ENCODE measurements at places on chromosomes 1 and 21.

GRCh38 chr1:201708085-201708512 is 120.9 kb upstream of the IPO9 start:
- no peak for DNase-seq

- no peak for DNase-seq
Observed at GRCh38 chr1:16006552-16007485, 2.8 kb downstream of the SRARP start.

DNA sequence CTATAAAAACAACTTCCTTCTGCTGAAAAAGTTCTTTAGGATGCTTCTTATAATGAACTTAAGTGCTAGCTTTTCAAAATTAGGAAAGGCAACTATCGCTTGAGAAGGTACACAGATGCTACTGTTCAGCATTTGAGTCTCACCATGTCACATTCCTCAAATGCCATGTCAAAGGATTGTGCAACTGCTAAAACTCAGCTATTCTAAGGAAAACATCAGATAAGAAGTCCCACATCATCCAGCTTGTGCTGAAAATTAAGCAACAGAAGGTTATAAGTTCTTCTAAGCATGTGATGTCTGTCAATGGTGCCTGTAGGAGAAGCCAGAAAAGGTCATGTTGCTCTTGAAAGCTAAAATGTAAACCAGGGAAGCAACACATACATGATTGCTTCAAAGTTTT is 36.5 kb downstream of the MCOLN2 start:
- no peak for DNase-seq

GRCh38 chr1:182084487-182085316 is 23.2 kb upstream of the ZNF648 start:
- peak; percentile 88 for DNase-seq

- DNase-seq = peak; percentile 61
Observed at GRCh38 chr1:22420455-22421053, 31.1 kb upstream of the ZBTB40 start.

DNA sequence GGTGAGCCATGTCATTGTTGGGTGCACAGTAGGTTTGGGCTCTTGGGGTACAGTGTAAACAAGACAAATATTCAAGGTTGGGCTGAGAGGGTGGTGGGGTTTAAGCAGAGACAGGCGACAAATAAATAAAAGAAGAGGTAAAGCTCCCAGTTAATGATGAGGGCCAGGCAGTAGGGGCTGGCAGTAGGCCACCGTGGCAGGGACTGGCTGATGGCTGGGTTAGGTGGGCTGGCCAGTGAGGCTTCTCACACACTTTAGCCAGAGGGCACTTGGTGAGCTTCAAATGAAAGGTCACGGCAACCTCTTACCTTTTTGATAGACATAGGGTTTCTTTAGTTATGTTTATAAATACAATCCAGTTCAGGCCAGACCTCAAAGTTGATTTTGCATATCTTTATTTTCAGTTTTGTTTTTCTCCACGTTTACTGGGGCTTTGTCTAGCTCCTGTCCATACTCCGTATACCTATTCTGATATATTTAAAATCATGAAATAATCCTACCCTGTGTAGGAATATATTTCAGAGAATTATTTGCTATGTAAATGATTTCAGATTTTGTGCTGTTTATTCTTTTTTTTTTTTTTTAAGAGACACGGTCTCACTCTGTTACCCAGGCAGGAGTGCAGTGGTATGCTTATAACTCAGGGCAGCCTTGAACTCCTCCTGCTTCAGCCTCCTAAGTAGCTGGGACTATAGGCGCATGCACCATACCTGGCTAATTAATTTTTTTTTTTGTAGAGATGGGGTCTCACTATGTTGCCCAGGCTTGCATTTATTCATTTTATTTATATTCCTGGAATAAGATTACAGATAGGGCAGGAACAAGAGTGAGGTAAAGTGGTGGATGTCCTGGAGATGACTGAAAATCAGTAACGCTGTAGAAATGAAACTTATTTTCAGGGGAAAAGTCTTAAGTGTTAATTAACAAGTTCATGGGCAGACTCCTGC is 122.7 kb downstream of the RYR2 start:
- no peak for DNase-seq

GRCh38 chr1:229942501-229942900 is 124.5 kb upstream of the GALNT2 start:
- no peak for DNase-seq

- no peak for DNase-seq
Observed at GRCh38 chr1:8516793-8517556, 199.1 kb downstream of the SLC45A1 start.

- DNase-seq = no peak
Observed at GRCh38 chr1:19757641-19758040, 42.1 kb downstream of the TMCO4 start.

DNA sequence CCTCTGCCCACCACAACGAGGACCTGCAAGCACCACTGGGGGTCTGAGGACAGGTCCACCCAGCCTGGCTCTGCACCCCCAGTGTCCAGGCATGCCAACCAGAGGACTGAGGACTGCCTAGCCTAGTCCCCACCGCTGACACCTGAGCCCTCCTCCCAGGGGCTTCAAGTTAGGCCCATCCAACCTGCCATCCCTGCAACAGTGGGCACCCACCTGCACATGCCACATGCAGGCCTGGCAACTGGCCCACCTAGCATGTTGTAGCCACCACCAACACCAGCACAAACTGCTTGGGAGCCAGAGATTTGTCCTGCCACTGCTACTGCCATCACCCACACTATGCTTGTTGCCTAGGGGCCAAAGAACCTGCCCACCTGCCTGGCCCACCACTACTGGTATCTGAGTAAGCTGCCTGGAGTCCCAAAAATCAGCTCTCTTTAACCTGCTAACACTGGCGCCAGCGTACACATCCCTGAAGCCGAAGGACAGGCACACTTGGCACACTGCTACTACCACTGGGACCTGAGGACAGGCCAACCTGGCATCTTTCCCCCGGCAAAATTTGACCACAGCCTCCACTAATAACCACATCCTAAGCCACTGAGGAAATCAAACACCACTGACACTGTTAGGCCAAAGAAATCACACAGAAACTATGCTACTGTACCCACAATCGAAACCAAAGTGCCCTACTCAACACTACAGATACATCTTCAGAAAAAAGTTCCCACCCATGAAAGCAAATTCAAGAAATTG is 61.5 kb downstream of the PSMG1 start:
- no peak for DNase-seq

DNA sequence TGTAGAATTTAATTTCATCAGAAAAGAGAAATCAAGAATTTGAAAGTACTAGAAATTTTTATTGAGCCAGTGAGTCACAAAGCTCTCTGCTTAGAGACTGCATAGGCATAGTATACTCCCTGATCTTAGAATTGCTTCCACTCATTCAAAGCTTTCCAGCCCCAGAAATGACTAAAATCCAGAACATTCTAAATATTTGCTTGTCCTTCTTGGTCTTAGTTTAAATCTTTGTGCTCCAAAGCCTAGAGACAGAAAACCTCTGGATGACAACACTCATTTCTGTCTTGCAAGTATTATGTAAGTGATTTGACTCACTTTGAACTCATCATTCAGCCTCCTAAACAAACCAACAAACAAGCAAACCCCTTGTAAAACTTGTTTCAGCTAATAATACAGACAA is 74.2 kb downstream of the PTPRC start:
- DNase-seq = no peak

DNA sequence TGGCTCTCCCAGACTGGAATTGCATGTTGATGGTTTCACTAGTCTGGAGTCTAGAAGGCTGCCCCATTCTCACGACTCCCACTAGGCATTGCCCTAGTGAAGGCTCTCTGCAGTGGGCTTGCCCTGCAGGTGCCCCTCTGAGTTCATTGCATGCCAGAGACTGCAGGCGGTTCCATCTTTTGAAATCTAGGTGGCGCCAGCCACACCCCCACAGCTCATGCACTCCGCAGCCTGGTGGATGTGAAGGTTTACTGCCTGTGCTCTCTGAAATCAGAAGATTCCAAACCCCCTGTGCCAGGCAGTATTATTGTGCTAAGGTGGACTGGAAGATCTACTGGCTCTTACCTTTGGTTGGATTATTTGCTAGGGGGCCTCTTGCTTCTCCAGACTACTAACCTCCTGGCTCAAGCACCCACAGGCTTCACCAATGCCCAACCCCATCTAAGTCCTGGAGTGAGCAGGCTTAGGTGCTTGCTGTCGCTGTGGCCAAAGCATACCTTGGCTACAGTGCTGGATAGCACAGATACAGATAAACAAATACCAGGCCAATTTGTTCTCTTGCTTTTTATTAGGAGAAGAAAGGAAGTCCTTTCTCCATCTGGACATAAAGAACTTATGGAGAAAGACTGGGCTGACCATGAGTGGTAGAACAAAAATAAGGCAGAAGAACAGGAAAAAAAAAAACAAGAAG is 83.5 kb upstream of the SIM2 start:
- DNase-seq = no peak

- peak; percentile 56 for DNase-seq
Observed at GRCh38 chr1:9589144-9589718, 520 bp downstream of the TMEM201 start.

GRCh38 chr1:182672487-182672836 is 11.9 kb downstream of the RGS8 start:
- no peak for DNase-seq

- DNase-seq = no peak
Observed at GRCh38 chr1:232422898-232423297, 207.0 kb downstream of the SIPA1L2 start.

GRCh38 chr21:28627691-28628090 is 365.0 kb downstream of the LTN1 start:
- DNase-seq = no peak

- no peak for DNase-seq
Observed at GRCh38 chr21:29822064-29822463, 117.7 kb downstream of the GRIK1 start.

GRCh38 chr1:21906173-21907078 is 30.7 kb downstream of the HSPG2 start:
- no peak for DNase-seq

GRCh38 chr1:31436596-31437432 is 23.8 kb downstream of the SERINC2 start:
- peak; percentile 11 for DNase-seq

GRCh38 chr1:115118611-115119010 is 29.3 kb upstream of the TSPAN2 start:
- DNase-seq = no peak

- DNase-seq = peak; percentile 91
Observed at GRCh38 chr1:26287033-26287711, 7.3 kb downstream of the SH3BGRL3 start.

DNA sequence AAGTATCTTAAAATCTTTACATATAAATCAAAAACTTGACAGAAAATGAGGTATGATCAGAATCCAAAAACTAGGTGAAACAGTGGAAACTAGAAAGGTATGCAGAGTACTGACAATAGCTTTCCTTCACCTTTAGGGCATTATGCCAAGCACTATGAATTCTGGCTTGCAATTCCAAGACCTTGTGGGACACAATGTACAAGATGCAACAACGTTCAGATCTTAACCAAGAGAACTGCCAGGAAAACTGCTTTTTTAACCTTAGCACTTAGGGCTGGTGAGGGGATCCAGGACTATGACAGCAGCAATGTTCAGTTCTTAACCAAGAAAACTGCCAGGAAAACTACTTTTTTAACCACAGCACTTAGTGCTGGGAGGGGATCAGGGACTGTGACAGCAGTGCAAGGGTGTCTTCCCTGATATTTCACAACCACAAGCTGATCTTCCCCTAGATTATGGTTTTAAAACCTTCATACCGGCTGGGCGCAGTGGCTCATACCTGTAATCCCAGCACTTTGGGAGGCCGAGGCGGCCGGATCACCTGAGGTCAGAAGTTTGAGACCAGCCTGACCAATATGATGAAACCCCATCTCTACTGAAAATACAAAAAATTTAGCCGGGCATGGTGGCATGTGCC is 22.3 kb downstream of the FOXJ3 start:
- DNase-seq = no peak

GRCh38 chr1:55337801-55338447 is 122.8 kb upstream of the USP24 start:
- DNase-seq = peak; percentile 23

DNA sequence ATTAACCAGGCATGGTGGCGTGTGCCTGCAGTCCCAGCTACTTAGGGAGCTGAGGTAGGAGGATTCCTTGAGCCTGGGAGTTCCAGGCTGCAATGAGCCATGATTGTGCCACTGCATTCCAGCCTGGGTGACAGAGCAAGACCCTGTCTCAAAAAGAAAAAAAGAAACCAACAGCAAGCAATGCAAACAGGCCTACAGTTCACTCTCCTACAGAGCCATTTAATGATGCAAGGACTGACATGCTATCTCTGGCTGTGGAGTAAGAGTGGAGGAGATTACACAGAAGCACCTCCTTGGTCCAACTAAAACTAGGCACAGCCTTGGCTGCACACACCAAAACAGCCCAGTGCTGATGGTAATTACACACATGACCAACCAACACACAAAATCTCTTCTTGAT is 127.5 kb upstream of the SOD1 start:
- DNase-seq = no peak

GRCh38 chr21:16676391-16676790 is 836.5 kb upstream of the CXADR start:
- DNase-seq = no peak

GRCh38 chr1:160258177-160258798 is 4.1 kb downstream of the DCAF8 start:
- no peak for DNase-seq

GRCh38 chr1:40075266-40075665 is 21.8 kb downstream of the PPT1 start:
- DNase-seq = no peak

GRCh38 chr1:186497651-186498050 is 36.7 kb upstream of the PDC start:
- no peak for DNase-seq

DNA sequence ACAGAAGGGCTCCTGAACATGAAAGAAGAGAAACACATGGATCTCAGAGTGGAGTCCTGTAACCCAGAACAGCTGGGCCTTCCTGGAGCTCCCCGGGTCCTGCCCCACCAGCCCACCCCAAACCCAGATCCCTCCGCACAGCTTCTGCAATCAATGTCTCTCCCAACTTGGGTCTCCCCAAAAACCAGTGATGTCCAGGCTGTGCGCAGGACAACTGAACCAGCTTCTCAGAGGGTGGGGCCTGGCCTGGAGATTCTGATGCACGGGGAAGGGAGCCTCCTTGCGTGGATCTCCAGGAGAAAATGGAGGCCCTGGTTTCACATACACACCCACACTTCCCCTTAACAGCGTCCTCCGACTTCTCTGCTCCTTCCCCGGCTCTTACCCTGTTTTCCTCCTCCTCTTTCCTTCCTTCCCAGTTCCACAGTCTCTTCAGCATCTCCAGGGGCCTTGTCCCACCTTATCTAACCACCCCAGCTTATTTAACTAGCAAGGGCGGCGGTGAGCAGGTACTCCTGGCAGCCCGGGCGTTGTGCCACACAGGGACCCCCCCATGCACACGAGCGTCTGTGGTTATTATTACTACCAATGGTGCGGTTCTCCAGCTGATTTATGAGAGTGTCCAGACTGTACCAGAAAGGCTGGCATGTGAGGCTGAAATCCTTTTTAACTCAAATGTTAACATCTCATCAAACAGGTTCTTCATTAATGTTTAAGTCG is 11.2 kb upstream of the MX2 start:
- no peak for DNase-seq

GRCh38 chr1:59703226-59703917 is 111.4 kb upstream of the HOOK1 start:
- DNase-seq = no peak

- DNase-seq = no peak
Observed at GRCh38 chr1:212554401-212554800, 54.2 kb upstream of the ATF3 start.

GRCh38 chr1:150568594-150568966 is 10.8 kb downstream of the MCL1 start:
- DNase-seq = no peak

- DNase-seq = no peak
Observed at GRCh38 chr1:94199398-94199797, 38.0 kb downstream of the ARHGAP29 start.

GRCh38 chr1:26627954-26628353 is 67.9 kb upstream of the ARID1A start:
- no peak for DNase-seq

- DNase-seq = no peak
Observed at GRCh38 chr1:207919523-207920170, 8.7 kb upstream of the CD34 start.
